ENCODE measurements at places on chromosomes 5 and 9.

- no peak for DNase-seq
These were observed 12.3 kb downstream of the PCBD2 start for GRCh38 chr5:134917070-134917815.

- DNase-seq = no peak
These were observed 1.9 kb upstream of the ERBIN start for GRCh38 chr5:65924366-65925043.

DNA sequence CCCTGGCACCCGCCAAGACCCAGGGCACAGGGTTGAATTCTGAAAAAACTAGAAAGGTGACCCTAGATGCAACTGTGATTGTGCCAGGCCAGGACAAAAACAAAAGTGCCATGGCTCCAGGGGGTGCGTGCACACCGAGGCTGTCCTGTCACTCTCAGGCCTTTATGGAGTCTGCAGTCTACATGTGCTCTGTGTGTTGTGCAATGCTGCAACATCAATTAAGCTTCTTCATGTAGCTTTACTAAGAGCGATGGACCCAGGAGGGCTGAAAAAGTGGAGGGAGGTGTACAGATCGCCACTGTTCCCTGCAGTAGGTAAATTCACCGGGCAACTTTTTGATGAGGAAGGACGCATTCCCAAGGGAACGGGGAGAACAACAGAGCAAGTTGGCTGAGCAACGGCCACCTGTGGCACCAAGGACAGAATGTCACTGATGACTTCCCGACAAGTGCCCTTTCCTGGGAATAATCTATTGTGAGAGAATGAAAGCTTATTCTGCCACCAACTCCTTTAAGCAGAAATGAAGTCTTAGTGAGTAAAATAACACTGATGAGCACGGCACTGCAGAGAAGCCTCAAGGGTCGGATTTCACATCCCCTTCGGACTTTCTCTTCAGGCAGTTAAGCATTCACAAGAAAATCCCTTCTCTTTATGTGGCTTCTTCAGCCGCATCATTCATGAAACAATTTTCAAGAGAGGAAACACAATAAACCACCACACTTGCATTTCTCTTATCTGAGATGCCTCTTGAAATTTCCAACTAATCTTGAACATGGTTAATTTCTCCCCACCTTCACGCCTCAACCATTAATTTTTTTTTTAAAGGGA, 149.6 kb downstream of the DROSHA start:
- DNase-seq = no peak

DNA sequence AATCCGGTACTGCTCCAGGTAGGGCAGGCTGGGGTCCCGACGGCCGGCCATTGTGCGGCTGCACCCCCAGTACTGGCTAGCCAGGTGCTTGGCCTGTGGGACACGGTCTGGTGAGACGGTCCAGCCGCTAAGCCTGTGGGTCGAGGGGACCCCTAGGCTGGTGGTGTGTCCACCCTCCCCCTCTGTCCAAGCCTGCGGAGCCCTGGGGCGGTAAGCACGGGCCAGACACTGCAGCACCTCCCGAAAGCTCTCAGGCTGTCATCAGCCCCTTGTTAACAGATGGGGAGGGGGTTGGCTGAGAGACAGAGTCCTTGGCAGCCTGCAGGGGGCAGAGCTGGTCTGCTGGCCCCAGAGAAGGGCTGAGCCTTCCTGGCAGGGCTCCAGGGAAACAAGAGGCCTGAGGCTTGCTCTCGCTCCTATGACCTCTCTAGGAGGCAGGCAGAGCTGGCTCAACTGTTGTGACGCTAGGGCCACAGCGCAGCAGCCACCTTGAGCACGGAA, 11.8 kb upstream of the MRNIP start:
- no peak for DNase-seq

DNA sequence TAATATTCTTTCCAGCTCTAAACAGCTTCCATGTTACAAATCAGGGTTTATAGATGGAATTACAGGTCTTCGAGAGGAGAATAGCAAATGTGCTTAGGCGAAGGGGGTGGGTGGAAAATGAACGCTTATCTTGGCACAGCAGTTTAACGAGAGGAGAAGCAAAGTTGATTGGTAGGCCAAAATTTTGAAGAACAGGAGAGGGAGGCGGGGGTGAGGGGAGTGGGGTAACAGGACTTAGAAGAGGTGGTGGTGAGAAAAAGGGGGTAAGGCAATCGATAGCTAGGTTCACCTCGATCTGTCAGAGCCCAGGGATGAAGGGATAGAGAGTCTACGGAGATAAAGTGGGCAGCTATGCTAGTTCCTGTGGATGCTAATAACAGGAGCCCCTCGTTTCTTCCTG, 764 bp downstream of the ANKRA2 start:
- DNase-seq = no peak
